ENCODE measurements at places on chromosomes 16 and 17.

- no peak for DNase-seq
Observed at GRCh38 chr16:84196727-84197394, 5.9 kb downstream of the ADAD2 start.

GRCh38 chr17:73465130-73465952 lies 153.5 kb upstream of the CDC42EP4 start:
- no peak for DNase-seq

DNA sequence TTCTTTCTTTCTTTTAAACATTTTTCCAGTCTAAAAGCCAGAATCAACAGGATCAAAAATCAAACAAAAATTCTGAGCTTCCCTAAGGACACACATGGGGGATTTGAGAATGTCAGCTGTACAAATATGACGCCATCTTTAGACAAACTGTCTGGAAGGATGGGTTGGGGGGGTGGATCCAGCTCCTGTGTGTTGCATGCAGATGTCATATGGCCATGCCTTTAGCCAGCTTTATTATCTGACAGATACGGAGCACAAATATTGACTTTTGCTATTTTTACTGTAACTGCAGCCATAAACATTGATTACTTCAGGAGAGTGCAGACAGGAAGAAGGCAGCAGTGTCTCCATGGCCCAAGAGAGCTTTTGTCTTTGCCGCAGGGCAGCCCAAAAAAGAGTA lies 279.4 kb upstream of the ELAC2 start:
- DNase-seq = no peak

GRCh38 chr16:78122774-78123315 lies 23.4 kb downstream of the WWOX start:
- DNase-seq = peak; percentile 38

DNA sequence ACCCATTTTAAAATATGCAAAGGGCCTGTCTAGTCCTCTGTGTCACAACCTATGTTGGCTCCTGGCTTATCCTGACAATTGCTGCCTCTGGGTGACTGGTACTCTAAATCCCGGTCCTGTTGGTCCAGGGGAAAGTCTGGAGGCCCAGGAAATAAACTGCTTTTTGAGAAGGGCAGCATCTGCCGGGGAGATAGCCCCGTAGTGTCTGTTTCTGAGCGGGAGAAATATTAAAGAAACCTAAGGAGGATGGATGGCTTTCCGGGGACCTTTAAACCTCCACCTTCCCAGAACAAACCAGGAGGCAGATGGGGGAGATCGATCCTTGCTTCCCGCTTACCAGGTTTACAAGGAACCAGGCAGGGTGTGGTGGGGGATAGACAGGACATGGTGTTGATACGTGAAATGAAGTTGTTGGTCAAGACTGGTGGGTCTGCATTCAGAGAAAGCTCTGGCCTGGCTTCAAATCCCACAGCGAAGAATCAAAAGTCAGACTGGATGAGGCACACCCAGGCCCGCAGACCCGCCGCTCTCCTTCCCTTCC lies 3.8 kb downstream of the HOXB2 start:
- peak; percentile 25 for DNase-seq

- DNase-seq = peak; percentile 17
Observed at GRCh38 chr17:57009737-57010445, 32.0 kb downstream of the SCPEP1 start.

- peak; percentile 45 for DNase-seq
Observed at GRCh38 chr16:88527186-88527936, 42.8 kb upstream of the ZC3H18 start.

DNA sequence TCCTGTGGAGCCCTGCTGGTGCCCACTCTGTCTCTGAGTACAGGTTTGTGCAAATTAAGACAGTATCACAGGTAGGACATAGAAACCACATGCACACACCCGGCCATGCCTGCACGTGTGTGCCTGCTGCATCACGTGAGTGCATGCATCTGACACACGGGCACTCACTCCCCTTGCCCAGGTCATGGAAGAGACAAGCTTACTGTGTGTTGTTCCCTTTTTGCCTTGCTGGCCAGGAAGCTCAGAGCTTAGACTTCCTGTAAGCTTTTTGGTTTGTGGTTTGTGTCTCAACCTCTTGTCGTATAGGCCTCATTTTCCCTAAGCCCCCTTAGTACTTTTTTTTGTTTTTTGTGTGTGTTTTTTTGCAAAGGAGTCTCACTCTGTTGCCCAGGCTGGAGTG lies 25.0 kb downstream of the ZNF469 start:
- DNase-seq = no peak

GRCh38 chr16:66095676-66096075 lies 270.8 kb upstream of the CDH5 start:
- no peak for DNase-seq

GRCh38 chr16:19844945-19845641 lies 39.6 kb downstream of the GPRC5B start:
- DNase-seq = no peak

GRCh38 chr17:82105882-82106687 lies 8.0 kb upstream of the FASN start:
- DNase-seq = peak; percentile 47

DNA sequence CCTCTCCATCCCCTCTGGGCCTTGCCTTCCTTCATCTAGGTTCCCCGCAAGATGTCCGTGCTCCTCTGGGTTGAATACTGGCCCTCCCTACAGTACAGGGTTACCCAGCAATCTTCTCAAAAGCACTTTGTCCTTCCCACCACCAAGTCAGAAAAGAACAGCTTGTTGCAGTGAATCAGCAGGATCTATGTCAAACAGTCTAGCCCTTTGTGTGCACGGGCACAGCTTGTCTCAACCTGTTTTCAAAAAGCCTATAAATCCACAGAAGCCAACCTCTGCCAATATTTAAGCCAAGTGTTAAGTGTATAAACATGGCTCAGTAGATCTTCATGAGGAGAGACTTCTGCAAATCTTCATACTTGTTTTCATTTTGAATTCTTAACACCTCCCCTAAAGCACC lies 25.2 kb downstream of the C17orf67 start:
- DNase-seq = no peak

- DNase-seq = peak; percentile 30
Observed at GRCh38 chr17:1229349-1229899, 40.8 kb upstream of the BHLHA9 start.

GRCh38 chr17:55742272-55743102 lies 8.4 kb upstream of the PCTP start:
- no peak for DNase-seq

- peak; percentile 80 for DNase-seq
Observed at GRCh38 chr17:1764284-1764683, 2.4 kb downstream of the SERPINF1 start.

GRCh38 chr17:79666111-79666510 lies 55.3 kb upstream of the RBFOX3 start:
- no peak for DNase-seq

DNA sequence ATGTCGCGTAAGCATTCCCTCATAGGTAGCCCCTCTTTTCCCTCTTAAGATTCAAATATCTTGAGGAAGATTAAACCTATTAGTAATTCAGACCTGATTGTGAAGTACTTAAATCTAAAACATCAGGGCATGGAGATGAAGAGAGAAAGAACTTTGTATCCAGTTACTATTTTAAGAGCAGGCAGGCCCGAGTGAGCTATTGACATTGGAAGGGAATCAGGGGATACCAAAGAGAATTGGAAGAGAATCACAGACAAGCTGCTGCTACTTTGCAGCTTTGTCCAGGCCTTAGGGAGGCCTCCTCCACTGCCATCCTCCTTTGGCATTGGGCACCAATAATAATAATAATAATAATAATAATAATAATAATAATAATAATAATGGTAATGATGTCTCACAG lies 170.5 kb downstream of the MRTFB start:
- no peak for DNase-seq

DNA sequence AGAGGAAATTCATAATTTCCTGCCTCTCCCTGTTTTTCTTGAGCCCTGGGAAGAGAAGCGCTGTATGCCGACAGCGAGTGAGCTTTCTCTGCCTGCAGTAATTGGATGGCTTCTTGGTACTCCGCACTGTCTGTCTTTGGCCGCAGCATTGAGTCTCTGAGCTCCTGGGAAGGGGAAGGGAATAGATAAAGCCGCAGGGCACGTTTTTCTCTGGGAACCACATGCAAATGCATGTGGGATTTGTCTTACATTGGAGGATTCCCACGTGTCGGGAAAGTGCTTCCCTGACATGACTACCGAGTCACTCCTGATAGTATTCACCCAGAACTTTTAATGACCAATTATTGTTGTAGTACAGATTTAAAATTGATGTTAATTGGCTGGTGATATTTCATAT lies 385.9 kb downstream of the CPPED1 start:
- no peak for DNase-seq

DNA sequence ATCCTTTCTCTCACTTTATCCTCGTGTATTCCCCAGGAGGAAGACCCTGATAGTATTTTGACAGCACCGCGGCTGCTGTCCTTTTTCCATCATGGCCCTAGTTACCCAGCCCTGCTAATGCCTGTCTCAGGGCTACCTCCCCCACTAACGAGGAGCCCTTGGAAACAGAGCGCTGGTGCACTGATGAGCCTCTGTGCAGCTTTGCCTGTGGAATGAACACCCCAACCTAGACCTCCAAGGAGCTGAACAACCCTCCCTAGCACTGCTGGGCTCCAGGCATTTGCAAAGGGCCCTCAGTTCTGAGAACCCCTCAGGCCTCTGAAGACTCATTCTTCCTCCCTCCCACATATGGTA lies 23.3 kb upstream of the CCL1 start:
- DNase-seq = no peak
